ENCODE measurements at places on chromosomes 12 and 14.
A peak's percentile ranks its signal among the peaks of the same experiment; 100 is the strongest.

DNA sequence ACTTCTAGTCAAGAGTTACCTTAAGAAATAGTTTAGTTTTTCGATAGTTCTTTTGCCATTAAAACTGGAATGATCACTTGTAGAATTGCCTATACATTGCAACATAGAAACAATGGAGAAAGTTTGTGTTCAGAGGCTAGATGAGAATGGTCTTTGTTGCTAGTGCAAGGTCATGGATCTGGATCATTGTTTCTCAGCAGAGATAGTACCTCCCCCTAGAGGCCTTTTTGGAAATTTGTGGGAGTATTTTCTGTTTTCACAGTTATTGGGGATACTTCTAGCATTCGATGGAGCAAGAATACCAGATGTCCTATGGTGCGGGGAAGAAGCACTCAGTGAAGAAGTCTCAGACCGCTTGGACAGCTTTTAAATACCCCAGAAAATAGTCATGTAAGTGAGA lies 138.8 kb upstream of the HMGA2 start:
- DNase-seq, result peak; percentile 59

DNA sequence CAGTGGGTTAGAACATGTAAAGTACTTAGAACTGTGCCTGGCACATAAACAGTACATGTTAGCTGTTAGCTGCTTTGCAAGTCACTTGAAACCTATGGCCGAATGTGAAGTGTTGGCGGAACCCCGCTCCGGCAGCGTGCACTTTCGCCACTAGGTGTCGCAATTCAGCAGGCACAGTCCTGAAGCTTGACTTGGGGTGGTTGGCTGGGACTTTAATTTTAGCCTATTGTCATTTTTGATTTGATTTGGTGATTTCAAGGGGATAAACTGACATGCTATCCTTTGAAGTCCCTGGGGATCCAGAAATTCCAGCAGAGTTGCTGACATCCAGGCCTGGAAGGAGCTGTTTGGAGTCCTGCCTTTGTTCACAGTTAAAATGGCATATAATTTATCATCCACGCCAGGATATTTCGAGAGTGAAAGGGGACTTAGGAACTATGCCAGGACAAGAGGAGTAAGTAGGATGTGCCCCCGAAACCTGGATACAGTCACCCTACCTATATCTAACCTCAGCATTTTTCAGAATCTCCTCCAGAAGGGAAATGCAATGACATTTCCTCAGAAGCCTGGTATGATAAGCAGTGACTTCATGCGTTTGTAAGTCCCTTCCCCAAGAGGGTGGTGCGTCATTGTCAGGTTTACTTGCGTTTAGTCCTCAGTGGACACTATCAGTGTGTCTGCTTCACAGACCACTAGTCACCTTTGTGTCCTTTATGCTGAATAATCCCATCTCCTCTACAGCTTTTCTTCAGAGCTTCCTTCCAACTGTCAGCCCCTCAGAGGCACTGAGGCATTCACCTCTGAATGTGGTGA lies 3.5 kb upstream of the TSPAN9 start:
- peak; percentile 87 for DNase-seq

GRCh38 chr12:10186299-10186698 lies 7.5 kb downstream of the TMEM52B start:
- no peak for DNase-seq

GRCh38 chr12:113184900-113185179 lies 438 bp downstream of the DDX54 start:
- DNase-seq, result peak; percentile 90

GRCh38 chr14:100375266-100375962 lies 52.3 kb downstream of the SLC25A47 start:
- peak; percentile 72 for DNase-seq

- DNase-seq, result no peak
Measured at GRCh38 chr12:49925433-49926204, 21.9 kb upstream of the FAIM2 start.

GRCh38 chr12:46150735-46151134 lies 118.1 kb downstream of the SLC38A1 start:
- no peak for DNase-seq

- no peak for DNase-seq
Measured at GRCh38 chr14:78567343-78567742, 397.2 kb downstream of the NRXN3 start.

DNA sequence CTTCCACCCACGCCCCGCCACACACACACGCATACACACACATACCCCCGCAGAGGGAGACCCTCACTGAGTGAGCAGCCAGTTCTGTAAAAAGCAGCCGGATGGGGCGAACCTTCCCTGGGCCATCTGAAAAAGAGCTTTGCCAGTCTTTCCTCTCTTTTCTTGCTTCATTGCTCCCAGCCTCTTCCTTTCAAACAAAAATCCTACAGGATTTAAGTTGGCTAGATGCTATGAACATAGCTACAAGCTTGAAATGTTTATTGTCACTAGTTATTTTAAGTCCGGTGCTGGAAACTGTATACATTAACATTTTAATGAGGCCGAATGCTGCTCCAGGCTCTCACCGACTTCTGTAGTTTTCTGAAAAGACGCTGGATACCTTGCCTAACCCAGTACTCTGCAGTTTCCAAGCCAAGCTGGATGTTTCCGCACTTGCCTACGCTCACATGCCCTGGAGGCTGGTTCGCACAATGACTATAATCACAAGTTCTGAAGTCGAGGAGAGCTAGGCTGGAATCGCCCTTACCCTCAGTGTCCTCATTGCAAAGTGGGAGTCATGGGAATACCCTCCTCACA lies 39.2 kb downstream of the LTBP2 start:
- DNase-seq, result peak; percentile 89

GRCh38 chr14:92633724-92634123 lies 114.7 kb downstream of the LGMN start:
- no peak for DNase-seq

DNA sequence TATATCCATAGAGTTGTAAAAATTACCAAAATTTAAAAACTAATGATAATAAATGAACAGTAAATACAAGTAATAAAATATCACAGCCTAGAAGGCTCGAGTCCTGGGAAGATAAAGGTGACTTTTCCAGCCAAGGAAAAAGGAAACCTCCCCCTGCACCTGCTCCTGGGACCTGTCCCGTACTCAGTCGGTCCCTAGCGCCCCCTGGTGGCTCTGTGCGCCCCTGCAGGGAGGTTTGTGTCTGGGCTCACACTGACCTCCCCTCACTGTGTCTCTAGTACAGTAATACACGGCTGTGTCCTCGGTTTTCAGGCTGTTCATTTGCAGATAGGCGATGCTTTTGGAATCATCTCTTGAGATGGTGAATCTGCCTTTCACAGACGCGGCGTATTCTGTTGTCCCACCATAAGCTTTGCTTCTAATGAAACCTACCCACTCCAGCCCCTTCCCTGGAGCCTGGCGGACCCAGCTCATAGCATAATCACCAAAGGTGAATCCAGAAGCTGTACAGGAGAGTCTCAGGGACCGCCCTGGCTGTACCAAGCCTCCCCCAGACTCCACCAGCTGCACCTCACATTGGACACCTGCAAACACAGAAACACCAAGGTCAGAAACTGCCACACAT lies 1030.4 kb downstream of the TMEM121 start:
- no peak for DNase-seq

DNA sequence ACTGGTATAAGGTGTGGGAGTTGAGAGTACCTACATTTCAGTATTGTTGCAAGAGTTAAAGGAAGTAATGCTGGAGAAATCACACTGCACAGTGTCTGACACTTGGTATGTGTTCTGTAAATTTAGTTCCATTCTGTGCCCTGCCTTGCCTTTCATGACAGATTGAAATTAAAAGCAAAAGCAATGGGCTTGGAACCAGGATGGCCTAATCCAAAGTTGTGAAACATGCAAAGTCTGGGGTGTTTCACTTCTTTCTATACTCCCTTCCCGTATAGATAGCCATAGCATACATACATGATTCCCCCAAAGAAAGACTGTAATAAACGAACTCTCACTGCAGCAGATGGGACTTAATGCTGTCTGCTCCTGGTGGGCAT lies 281.1 kb downstream of the NRXN3 start:
- DNase-seq, result no peak

DNA sequence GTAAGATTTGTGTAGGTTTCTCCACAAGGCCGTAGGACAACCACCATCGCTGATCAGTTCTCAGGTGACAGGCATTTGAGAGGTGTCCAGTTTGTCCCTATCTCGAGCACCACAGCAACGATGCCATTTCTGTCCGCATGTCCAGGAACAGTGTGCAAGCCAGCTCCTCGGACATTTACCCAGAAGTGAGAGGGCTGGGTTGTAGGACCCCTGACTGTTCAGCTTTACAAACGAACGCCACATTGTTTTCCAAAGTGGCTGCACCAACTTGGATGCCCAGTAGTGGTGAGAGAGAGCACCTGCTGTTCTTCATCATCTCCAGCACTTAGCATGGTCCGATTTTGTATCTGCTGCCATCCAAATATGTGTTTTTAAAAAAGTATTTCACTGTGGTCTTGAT lies 38.6 kb downstream of the CYP46A1 start:
- no peak for DNase-seq

- no peak for DNase-seq
Measured at GRCh38 chr12:42958291-42958674, 368.7 kb upstream of the PRICKLE1 start.

DNA sequence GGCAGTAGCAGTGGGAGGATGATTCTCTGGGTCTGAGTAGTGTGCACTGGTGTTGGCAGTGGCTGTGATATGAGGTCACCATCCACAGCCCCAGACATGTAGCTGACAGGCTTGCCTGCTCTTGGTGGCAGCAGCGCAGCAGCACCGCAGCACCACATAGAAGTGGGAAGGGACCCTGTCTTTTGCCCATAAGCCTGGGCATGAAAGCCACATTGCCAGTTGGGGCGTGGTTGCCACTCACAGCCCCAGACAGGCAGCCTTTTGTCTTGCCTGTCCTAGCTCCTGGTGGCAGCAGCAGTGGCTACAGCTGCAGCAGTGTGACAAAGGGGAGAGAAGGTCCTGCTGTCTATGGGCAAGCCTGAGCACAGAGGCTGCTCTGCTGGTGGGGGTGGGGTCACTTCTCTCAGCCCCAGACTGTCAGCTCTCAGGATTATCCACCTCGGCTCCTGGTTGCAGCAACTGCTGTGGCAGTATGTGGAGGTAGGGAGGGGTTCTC lies 71.5 kb downstream of the BRMS1L start:
- DNase-seq, result peak; percentile 6

DNA sequence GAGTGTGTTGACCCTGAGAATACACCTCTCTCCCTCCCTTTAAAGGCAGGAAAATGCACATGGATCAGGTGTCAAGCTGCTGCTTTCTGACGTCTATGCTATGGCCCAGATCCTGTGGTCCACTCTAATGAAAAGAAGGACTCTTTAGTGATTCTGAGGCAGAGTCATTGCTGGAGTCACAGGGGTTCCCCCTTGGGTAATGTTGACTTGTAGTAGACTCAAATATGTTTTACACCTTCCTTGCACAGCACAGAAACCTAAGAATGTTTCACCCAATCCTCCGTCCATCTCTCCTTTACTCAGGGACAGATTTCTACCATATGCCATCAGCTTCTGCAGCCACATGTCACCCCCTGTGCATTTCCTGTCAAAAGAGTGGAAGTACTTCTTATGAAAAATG lies 525.4 kb downstream of the TMEM121 start:
- DNase-seq, result no peak

DNA sequence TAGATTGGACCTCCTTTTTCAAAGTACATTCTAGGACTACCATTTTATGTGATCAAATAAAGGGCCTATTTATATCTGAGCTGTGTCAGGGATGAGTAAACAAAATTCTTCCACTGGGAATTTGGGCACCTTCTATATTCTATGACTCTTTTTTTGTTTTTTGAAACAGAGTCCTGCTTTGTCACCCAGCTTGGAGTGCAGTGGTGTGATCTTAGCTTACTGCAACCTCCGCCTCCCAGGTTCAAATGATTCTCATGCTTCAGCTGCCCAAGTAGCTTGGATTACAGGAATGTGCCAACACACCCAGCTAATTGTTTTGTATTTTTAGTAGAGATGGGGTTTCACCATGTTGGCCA lies 64.8 kb downstream of the DRAM1 start:
- no peak for DNase-seq

DNA sequence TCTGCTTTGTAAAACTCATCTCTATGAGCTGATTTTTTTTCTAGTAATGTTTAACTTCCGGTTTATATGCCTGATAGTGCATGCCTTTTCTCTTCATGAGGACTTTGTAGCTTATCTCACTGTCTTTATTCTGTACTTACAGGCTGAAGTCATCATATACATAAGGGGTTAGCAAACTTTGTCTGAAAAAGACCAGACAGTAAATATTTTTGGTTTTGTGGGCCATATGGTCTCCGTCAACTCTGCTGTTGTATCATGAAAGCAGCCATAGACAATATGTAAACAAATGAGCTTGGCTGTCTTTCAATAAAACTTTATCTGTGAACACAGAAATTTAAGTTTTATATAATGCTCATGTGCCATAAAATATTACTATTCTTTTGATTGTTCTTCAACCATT lies 172.1 kb downstream of the GXYLT1 start:
- no peak for DNase-seq

- DNase-seq, result no peak
Measured at GRCh38 chr14:79567306-79567705, 644.0 kb downstream of the DIO2 start.

Measured in epithelial cell of esophagus (primary cell).